ENCODE measurements at places on chromosomes 2 and 18.

DNA sequence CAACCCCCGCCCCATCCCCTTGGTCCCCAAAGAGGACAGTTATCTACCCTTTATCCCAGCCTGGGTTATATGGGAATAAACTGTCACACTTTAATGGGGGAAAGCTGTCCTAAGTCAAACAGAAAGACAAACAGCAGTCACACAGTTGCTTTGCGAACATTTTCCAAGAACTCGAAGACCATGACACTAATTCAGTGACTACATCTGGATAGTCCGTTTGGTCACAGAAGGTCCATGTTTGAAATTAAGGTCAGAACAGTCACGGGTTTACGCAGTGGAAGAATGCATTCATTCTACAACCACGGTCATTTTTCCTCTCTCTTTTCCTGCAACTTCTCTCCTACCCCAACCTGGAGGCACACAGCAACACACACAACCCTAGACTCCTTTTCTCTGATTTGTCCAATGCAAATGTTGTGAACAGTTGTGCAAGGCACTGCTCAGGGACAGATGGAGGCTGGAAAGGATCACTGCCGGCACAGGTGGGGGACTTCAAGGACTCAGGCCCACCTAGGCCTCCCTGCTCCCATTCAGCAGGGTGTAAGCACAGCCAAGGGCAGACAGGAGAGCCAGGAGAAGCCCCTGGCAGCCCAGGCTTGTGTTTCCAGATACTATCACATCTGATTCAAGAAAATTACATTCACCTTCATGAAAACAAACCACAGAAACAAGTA, 39.9 kb downstream of the ZNF516 start:
- DNase-seq, result no peak

DNA sequence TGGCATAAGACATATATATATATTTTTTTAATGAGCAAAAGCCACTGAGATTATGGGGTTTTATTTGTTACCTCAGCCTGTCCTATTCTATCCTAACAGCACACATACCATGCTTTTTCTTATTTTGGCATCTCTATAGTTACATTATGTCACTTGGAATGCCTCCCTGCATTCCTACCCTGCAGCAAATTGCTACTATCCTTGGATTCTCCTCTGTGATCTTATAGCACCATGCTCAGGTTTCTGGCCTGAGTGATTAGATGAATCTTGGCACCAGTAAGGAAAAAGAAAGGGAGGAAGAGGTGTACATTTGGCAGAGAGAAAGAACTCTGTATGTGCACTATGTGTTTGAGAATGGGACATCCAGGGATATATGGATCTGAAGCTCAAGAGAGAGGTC, 86.3 kb upstream of the PELI1 start:
- DNase-seq, result no peak

- DNase-seq, result no peak
Measured at GRCh38 chr2:169315357-169315756, 47.0 kb downstream of the LRP2 start.

DNA sequence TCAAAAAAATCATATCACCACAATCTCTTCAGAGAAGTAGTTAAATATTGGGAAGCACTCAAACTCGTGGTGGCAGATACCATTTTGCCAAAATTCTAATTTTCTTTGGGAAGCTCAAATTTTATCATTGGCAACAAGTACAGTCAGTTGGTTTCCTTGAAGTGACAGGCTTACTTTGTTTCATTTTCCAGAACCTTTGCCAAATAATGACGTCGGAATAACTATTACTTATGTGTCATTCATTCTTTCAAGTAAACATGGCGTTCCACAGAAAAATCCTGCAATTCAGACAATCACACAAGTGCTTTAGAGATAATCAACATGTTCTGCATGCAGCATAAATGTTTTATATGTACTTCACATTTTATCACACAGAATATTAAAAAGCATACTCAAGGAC, 5.4 kb downstream of the TTLL4 start:
- no peak for DNase-seq

DNA sequence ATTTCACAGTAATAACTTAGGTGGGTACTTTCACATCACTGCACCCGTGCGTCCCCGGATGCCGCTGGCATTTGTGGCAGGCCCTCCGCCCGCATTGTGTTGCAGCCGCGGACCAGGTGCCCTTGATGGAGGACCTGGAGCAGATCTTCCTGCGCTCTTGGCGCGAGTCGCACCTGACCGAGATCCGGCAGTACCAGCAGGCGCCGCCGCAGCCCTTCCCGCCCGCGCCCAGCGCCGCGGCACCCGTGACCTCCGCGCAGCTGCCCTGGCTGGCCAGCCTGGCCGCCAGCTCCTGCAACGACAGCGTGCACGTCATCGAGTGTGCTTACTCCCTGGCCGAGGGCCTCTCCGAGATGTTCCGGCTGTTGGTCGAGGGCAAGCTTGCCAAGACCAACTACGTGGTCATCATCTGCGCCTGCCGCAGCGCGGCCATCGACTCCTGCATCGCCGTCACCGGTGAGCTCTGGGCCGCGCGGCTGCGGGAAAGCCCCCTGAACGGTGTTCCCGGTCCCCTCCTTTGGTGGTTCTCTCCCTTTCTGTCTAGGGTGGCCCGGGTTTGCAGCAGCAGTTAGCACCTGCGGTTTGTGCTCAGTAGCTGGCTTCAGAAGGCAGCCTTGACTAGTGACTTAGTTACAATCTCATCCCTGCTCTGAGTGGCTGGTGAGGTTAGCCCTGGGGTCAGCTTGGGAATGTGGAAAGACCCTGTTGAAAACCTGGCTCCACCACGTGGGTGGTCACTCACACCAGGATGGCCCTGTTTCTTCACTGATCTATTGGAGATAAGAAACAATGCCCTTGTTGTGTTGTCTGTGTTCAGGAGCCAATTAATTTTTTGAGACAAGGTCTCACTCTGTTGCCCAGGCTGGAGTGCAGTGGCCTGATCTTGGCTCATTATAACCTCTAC, 59.1 kb downstream of the GREB1 start:
- no peak for DNase-seq

- no peak for DNase-seq
Measured at GRCh38 chr18:76460482-76460881, 34.6 kb downstream of the ZNF516 start.

- DNase-seq, result no peak
Measured at GRCh38 chr2:229350883-229351282, 79.8 kb upstream of the PID1 start.

DNA sequence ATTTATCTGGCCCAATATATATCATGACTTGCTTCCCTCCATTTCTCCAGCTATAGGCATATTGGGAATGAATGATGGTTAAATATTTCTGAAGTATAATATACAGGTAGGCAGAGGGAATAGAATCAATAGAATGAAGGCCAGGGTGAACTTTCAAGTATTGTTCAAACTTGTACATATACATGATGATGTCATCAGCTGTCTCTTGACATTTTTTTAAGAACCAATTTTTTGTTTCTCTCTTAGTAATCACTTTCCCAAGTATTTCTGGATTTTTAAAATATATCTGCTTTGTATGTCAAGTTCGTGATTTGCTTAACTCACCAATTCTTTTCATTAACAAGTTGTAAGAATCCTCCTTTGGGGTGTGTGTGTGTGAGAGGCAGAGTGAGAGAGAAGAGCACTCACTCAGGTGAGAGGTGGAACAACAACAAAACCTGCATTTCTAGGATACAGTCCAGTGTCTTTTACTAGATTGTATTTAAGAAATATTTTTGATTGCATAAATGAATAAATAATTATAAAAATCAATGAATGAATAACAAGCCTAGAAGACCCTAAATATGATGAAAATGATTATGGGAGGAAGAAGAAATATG, 1239.1 kb downstream of the LRP1B start:
- DNase-seq, result no peak

GRCh38 chr18:63054901-63055584, 264.5 kb downstream of the BCL2 start:
- DNase-seq, result no peak

GRCh38 chr2:25494616-25495015, 152.9 kb upstream of the DNMT3A start:
- no peak for DNase-seq

DNA sequence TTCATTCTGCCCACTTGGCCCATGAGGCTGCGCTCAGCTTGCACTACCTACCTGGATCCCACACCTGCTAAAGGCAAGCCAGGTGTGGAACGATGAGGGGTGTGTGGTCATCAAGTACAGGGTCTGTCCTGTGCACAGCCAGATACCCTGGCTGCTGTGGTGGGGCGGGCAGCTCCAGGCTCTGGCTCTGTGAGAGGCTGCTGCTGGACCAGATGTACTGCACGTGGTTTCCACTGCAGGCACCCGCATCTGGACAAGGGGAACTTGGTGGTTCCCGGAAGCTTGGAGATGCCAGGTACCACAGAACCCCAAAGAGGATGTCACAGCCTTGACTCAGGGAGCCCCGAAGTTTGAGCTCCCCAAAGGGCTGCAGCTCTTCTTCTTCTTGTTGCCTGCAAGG, 68.1 kb upstream of the ZNF804A start:
- DNase-seq, result no peak

GRCh38 chr2:26575836-26576564, 65.2 kb downstream of the CIB4 start:
- no peak for DNase-seq

DNA sequence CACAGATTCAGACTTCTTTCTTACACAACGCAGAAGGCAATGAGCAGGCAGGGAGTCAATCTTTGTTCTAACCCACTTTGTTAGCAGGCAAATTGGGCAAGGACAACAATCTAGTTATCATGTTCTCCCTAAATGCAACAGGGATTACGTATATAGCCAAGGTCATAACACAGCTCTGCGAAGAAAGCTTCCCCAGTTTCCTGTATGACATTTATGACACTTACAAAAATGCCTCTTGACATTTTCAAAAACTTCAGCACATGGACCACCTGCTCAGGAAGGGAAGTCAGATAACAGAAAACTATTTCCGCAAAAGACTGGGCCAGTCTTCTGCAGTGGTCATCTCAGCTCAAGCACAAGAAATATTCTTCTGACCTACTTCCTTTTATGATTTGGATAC, 106.1 kb downstream of the IRS1 start:
- no peak for DNase-seq

GRCh38 chr2:9535177-9535576, 20.5 kb downstream of the ADAM17 start:
- DNase-seq, result no peak
